ENCODE measurements at places on chromosomes 1 and 21.

DNA sequence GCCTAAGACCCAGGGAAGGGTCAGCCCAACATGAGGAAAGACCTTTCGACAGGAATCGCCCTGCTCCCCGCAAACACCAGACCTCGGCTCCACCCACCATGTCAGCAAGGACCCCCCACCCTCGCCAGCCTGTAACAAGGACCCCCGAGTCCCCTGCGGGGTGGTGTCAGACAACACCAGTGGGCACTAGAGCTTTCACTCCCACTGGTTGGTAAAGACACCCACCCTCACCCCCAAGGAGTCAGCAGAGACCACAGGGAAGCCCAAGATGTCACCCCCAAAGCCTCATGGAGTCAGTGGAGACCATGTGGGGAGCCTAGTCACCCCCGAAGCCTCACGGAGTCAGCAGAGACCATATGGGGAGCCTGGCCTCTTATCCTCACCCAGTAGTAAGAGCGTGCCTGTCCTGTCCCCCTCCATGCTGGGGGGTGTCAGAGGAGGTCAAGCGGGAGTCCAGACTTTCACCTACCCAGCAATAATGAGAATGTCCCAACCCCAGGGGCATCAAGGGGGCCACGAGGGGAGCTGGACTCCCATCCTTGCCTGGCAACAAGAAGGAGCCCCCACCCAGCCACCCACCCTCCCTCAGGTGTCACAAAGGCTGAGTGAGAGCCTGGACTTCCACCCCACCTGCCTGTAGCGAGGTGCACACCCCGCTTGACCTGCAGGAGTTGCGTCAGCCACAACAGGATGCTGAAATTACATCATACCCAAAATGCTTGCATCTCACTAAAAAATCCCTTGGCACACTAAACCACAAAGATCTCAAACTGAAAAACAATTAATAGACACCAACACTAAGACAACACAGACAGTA is 24.8 kb downstream of the SLC19A1 start:
- DNase-seq = no peak

DNA sequence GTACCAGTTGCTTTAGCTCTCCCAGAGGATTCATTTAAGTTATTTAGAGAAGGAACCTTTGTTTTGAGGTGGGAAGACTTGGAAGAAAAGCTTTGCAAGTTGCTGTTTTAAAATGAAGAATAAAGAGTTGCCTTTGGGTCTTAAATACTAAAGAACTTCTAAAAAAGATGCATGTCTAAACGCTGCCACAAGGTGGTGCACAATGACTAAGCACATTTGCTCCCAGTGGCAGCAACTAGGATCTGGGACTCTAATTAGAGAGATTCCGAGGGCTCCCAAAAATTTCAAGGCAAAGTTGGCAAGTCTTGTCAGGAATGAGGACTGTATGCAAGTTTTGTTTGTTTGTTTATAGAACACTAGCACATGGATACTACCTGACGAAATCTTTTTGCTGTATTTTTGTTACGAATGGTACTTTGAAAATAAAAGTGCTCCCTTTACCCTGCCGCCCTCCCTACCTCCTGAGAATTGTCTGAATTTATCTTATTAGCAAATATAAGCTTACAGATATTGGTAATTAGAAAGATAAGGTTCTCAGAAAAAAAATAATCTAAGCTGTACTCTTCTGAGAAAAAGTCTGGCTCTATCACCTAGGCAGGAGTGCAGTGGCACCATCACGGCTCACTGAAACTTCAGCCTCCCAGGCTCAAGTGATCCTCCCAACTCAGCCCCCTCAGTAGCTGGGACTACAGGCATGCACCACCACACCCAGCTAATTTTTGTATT is 121.8 kb downstream of the HFM1 start:
- peak; percentile 57 for DNase-seq

GRCh38 chr1:113488576-113489177 is 98.4 kb downstream of the MAGI3 start:
- no peak for DNase-seq

DNA sequence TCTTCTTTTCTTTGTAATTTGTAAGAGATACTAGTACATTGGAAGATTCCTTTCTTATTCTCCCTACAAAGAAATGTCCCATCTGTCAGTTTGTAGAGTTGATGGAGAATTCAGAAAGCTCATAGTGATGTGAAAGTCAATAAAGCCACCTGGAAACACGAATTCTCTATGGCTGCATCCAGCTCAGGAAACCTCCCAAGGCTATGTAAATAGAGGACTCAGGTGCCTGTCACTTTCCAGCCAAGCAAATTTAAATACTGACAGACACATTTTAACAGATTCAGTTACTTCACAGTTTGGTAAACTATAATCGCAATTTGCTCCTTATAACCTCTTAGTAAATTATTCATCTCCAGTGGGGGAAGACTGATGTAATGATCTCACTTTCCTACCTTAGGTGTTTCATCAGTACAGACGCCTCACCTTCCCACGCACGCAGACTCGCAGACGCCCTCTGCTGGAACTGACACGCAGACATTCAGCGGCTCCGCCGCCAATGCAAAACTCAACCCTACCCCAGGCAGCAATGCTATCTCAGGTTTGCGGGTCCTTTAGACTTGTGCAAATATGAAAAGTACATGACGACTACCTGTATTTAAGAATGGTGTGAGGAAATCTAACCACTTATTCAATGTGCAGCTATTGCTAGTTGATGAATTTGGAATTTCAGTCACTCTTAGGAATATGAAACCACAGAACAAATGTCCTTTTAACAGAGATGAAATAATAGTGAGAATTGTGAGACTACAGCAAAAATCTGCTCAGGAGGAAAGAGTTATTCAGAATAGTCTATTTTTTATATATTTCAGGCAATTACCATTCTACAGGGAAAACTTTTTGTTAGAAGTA is 60.6 kb downstream of the PTPRC start:
- DNase-seq = peak; percentile 81

DNA sequence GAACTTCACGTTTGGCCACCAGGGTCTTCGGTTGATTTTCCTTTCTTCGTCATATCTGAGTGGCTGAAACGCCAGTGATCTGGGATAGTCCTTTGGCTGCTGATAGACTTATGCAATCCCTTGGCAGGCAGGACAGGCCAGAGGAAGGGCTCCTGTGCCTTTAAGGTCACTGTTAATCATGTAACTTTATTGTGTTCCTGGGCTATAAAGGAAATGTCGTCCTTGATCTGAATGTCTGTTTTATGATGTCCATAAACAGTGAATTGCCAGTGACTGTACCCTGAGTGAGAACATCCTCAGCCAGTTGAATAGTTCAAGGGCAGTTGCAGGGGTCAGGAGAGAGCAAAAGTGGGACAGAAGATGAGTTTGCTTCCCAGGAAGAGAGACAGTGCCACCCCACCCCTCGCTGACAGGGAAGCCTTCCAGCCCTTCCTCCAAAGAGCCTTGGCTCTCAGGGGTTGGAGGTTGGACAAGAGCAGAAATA is 68.0 kb downstream of the PDE9A start:
- no peak for DNase-seq

DNA sequence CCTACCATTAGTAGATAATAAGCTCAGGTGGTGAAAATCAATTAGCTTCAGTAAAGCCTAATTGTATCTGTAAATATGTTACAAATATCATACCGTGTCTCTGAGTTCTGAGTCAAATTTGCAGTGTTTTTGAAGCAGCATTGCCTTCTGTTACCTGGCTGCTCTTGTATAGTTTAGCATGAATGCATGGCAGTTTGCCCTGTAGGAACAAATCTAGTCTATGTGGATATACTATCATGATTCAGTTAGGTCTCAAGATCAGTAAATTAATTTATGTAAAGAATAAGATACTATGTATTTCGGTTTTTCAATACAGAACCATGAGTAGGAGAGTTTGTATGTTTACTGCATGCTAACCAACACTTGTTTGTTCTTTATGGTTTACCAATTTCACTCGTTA is 240.6 kb upstream of the C1orf105 start:
- no peak for DNase-seq

DNA sequence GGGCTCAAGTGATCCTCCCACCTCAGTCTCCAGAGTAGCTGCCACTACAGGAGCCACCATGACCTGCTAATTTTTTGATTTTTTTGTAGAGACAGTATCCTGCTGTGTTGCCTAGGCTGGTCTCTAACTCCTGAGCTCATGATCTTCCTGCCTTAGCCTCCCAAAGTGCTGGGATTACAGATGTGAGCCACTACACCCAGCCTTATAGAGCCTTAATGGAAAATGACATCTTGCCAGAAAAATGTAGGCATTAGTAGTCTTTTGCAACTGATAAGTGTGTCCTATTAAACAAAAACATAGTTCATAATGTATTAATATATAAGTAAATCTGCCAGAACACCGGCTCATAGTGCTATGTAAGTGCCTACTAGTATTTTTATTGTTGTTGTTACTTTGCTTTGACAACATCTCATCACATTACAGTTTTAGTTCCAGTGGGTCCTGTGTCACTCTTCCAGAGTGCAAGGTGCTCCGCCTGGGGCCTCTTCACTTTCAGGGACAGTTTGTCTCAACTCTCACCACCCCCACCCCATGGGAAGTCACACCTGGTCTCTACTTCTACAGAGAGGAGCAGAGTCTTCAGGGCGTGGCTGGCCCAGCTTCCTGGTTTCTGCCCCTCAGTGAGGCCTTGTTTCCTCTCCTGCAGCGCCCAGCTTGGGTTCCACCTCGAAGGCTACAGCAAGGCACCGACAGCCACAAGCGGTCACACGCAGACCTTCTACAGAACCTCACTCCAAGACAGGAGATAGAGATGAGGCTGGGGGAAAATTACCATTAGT is 30.1 kb downstream of the RHOU start:
- peak; percentile 35 for DNase-seq

DNA sequence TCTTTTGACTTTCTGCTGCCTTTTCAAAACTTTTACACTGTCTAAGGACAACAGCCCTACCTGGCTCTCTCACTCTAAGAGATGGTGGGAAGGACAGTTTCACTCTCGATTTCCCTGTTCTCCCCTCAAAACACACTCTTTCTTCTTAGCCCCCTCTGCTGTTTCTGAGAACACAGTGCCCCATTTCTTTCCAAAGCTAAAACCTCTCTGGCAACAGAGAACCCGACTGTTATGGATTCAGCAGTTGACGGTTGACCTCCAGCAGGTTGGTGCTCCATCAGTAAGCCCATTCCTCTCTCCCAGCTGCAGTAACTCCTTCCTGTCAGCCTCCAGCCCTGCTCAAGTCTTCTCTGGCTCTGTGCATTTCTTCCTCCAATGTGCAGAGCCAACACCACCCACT is 88.2 kb upstream of the ABCD3 start:
- no peak for DNase-seq

GRCh38 chr1:6667139-6667538 is 34.5 kb downstream of the DNAJC11 start:
- DNase-seq = no peak

GRCh38 chr1:6972399-6972798 is 187.1 kb downstream of the CAMTA1 start:
- no peak for DNase-seq

- no peak for DNase-seq
These were observed 71.4 kb upstream of the ARTN start for GRCh38 chr1:43861988-43862735.

DNA sequence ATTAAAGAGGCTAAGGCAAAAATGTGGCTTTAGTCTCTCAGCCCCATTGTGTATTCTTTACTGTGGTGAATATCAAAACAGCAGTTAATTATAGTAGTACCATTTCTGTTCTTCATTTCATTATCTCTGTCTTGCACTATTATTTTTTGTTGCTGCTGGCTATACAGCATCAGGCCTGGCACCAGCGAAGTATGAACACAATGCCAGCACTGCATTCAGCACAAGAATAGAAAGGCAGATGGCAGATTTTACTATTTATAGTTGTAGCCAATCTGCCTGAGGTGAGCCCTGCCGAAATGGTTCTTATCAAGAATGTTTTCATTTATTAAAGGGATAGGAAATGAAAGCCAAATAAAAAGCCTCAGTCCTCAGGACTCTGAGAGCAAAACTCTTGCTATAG is 72.1 kb downstream of the GPR52 start:
- DNase-seq = no peak

DNA sequence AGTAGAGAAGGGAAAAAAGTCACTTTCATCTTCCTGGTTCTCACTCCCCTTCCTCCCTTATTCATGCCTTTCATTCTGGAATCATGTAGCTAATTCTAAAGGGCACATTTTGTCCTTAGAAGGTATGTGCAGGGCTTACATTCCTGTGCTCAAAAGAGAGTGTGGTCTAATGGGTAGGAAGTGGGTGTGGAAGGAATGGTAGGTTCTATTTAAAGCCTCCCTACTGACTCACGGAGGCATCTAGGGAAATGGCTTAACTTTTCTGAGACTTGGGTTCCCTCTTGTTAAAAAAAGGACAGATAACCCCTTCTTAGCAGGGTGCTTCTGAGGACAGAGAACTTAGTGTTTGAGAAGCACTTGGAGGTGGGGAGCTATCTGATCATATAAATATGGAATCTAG is 249.3 kb upstream of the DUSP10 start:
- DNase-seq = no peak

GRCh38 chr1:86499987-86500593 is 31.4 kb downstream of the CLCA1 start:
- no peak for DNase-seq

- DNase-seq = no peak
These were observed 33.1 kb downstream of the NDC1 start for GRCh38 chr1:53804791-53805505.

DNA sequence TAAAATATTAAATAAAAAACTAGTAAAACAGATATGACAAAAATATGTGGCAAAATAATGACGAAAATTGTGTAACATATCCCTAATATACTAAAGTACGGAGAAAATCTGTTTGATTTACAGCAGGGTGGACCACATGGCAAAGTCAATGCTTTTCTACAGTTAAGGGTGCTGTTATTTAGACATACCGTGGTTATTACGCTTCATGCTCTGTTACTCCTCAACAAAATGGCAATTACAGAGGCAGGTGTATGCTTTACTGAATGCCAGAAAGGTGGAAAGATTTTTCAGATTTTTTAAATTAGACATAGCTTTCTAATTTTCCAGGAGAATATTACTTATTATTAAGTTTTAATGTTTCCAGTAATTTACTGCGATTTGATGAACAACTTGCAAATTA is 343.9 kb upstream of the DPYD start:
- DNase-seq = no peak

DNA sequence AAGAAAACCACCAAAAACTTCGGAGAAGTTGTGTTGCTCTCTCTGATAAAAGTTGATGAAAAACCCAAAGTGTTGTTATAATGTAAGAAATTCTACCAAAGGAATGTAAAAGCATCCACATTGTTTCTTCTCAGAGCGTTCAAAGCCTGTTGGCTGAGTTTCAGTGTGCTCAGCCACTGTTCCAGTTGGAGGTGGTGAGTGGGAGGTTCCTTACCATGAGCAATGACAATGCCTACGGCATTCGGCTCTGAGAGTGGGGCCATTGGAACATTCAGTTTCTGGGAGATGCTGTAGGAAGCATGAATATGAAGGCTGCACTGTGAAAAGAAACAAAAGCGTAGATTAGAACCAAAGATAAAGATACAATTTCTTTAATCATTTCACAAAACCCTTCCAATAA is 20.5 kb upstream of the MYBPHL start:
- DNase-seq = no peak

GRCh38 chr1:25146451-25146855 is 85.8 kb downstream of the SYF2 start:
- no peak for DNase-seq
